ENCODE measurements at places on chromosomes 6 and 20.

DNA sequence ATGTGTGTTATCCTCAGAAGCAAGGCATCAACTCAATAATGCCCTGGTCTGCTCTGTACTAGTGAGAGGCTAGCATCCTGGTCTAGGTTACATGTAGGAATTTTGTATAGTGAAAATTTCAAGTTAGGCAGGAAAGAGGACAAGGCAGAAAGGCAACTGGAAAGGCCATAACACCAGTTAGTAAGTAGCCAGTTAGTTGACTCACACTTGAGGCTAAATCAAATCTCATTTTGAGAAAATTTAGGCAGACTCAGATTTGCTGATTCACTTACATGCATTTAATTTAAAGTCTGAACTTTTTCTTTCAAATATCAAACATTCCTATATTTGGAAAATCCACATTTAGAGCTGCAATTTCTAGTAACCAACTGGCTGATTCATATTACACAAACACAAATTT, 184.5 kb upstream of the TCF21 start:
- peak; percentile 56 for DNase-seq

GRCh38 chr20:32483351-32484224, 101.5 kb downstream of the NOL4L start:
- peak; percentile 80 for DNase-seq

GRCh38 chr20:64099086-64099786, 8.1 kb downstream of the NPBWR2 start:
- no peak for DNase-seq

DNA sequence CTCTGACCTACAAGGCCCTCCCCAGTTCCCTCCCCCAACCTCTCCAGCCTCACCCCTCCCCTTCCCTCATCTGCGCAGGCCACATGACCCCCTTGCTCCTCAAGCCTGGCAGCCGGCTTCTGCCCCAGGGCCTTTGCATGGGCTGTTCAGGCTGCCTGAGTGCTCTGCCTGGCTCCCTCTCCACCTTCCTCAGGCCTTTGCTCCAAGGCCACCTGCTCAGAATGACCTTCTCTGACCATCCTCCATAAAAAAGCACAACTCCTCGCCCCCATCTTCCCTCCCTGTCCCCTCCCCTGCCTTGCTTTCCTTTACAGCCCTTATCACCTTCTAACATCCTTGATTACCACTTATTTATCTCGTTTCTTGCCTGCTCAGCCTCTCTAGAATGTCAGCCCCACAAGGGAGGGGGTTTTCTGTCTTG, 38.7 kb downstream of the SPDEF start:
- no peak for DNase-seq

- DNase-seq: peak; percentile 64
These were observed 317.8 kb upstream of the SULF2 start for GRCh38 chr20:48102931-48103660.

- DNase-seq: peak; percentile 19
These were observed 402.9 kb upstream of the RUNX2 start for GRCh38 chr6:44925100-44925739.

DNA sequence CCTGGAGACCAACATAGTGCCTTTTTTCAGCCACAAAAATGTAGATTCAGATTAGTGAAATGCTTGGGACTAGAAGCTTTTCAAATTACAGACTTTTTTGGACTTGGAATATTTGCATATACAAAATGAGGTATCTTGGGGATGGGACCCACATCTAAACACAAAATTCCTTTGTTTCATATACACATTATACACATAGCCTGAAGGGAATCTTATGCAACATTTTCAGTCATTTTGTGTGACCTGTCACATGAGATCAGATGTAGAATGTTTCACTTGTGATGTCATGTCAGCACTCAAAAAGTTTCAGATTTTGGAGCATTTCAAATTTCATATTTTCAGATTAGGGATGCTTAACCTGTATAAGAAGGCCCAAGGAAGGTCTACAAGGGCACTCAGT, 44.5 kb upstream of the ALDH8A1 start:
- DNase-seq: no peak

GRCh38 chr6:16345449-16346330, 107.3 kb downstream of the GMPR start:
- DNase-seq: peak; percentile 95

DNA sequence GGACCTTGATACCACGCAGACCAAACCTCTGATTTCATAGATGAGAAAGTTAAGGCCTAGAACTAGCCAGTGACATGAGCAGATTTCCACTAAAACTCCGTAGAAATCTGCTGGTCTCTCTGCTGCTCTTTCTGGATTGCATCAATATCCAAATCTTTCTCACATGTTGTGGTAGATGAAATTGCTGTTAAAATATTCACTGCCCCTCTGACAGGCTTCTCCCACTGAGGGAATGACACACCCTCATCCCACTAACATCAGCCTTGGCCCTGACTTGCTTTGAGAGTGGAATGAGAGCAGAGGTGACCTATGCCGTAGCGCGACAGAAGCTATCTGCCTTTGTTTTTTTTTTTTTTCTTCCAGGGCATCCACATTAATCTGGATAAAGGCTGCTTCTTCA, 20.4 kb upstream of the EXOC2 start:
- no peak for DNase-seq

- DNase-seq: no peak
These were observed 6.8 kb downstream of the CGA start for GRCh38 chr6:87088076-87088475.

- DNase-seq: no peak
These were observed 212.4 kb upstream of the ARID1B start for GRCh38 chr6:156564807-156565149.

GRCh38 chr20:46974669-46975434, 80.2 kb downstream of the EYA2 start:
- DNase-seq: no peak

DNA sequence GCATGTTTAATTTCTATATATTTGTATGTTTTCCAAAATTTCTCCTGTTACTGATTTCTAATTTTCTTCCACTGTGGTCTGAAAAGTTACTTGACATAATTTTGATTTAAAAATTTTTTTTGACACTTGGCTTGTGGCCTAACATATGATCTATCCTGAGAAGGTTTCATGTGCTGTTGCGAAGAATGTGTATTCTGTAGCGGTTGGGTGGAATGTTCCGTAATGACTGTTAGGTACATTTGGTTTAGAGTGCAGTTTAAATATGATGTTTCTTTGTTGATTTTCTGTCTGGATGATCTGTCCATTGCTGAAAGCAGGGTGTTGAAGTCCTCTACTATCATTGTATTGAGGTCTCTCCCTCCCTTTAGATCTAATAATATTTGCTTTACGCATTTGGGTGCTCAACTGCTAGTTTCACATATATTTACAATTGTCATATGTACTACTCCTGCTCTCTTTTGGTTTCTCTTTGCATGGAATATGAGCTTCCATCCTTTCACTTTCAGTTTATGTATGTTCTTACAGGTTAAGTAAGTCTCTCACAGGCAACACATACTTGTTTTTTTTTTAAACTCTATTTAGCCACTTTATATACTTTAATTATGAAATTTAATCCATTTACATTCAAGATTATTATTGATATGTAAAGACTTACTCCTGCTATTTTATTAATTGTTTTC, 19.5 kb upstream of the EDN1 start:
- no peak for DNase-seq
